ENCODE measurements at places on chromosomes 6 and 20.

- DNase-seq, result no peak
These were observed 423.3 kb downstream of the QKI start for GRCh38 chr6:163837691-163838431.

- no peak for DNase-seq
These were observed 642 bp downstream of the GZF1 start for GRCh38 chr20:23362392-23363256.

DNA sequence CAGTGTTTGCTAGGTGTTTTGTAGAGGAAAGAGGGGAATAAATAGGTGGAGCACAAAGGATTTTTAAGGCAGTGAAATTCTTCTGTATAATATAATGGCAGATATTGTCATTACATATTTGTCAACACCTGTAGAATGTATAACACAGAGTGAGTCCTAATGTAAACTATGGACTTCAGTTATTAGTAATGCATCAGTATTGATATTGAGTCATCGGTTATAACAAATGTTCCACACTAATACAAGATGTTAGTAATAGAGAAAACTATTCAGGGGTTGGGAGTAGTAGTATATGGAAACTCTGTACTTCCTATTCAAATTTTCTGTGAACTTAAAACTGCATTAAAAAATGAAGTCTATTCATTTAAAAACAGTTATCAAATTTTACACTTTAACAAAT is 299.2 kb downstream of the UBE3D start:
- no peak for DNase-seq

DNA sequence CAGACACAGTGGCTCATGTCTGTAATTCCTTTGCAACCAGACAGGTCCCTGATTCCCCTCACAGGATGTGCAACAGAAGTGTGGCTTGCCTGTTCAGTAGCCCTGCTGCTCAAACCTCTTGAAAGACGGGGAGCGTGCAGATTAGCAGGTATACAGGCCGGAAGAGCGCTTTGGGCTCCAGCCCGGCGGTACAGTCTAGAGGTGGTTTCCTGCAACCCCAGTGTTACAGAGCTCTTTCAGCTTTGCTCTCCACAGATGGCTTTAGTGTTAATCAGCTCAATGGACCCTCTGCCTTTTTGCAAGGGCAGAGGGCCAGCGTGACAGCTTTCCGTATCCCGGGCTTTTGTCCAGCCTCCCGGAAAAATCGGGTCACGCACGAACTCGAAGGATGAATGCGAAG is 67.2 kb upstream of the TNFRSF21 start:
- no peak for DNase-seq

GRCh38 chr6:50520326-50521266 is 192.7 kb upstream of the TFAP2D start:
- DNase-seq, result no peak

DNA sequence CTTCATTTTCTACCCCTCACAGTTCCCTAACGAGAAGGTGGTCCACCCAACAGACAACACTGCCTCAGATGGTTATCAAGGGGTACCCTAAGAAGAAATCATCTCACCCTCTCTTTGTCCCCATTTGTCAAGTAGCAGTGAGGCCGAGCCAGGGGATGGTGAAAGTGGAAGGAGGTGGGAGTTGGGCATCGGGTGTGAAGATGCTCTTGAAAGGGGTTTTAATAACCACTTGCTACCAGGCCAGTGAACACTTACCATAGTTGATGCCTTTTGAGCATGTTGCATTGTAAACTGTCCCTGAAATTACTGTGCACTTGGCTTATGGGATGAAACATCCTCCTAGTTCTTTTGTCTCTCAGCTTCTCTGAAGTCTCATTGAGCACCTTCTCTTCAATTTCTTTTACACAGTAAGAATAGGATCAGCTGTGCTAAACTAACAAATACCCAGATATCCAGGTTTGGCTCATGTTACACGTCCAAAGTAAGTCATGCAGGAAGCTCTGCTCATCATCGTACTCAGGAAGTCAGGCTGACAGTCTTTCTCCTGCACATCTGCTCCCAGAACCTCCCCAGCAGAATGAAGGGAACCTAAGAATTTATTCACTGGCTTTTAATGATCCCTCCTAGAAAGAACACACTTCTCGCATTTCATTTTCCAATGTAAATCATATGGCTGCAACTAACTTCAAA is 13.3 kb downstream of the HLA-DPB1 start:
- DNase-seq, result no peak

- no peak for DNase-seq
These were observed 296.9 kb downstream of the FOXC1 start for GRCh38 chr6:1906609-1907008.

DNA sequence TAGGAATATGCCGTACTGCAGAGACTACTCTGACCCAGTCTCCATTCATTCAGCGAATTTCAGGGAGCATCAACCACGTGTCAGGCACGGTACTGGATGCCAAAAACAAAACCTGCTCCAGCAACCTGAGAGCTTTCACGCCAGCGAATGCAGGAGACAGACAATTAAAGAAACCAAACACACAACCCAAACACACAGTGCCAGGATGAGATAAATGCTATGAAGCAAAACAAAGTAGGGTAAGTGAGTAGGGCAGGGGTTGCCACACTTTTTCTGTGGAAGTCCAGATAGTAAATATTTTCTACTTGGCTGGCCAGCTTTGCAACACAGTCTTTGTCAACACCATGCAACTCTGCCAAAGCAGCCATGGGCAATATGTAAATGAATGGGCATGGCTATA is 10.0 kb downstream of the MOCS1 start:
- DNase-seq, result no peak

DNA sequence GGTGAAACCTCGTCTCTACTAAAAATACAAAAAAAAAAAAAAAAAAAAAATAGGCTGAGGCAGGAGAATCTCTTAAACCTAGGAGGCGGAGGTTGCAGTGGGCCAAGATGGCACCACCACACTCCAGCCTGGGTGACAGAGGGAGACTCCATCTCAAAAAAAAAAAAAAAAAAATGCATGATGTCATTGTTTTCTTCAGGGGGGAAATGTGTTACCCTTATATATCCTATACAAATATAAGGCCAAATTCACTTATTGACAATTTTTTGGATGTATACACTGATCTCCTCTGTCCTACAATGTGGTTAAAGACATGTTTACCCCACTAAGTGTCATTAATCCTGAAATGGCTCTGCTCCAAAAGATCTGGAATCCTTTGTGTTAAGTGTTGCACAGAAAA is 73.1 kb downstream of the TPBG start:
- no peak for DNase-seq

- no peak for DNase-seq
These were observed 54.0 kb downstream of the UTRN start for GRCh38 chr6:144338951-144339700.

GRCh38 chr6:152426276-152426675 is 210.9 kb downstream of the SYNE1 start:
- DNase-seq, result no peak

- no peak for DNase-seq
These were observed 111.8 kb downstream of the QKI start for GRCh38 chr6:163526346-163526745.

DNA sequence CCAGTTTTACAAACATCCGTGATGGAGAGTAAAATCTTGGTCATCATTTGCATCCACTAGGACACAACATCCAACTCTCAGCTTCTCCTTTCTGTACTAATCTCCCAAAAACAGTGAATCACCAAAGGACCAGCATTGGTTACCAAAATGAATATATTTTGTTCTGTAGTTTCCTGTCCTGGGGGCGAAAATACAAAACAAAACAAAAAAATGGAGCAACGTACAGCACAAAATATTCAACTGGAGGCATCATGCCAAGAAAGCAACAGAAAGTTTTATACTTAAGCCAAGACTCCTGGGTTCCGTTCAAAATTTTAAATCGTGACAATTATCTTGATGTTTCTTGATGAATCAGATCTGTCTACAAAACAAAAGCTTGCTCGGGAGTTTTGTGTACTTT is 126.6 kb upstream of the CCDC28A start:
- no peak for DNase-seq

- DNase-seq, result no peak
These were observed 47.4 kb downstream of the AIG1 start for GRCh38 chr6:143107911-143108761.

- DNase-seq, result no peak
These were observed 16.3 kb downstream of the BMP2 start for GRCh38 chr20:6783752-6784151.

- DNase-seq, result no peak
These were observed 28.4 kb upstream of the SDHAF4 start for GRCh38 chr6:70538376-70538775.

DNA sequence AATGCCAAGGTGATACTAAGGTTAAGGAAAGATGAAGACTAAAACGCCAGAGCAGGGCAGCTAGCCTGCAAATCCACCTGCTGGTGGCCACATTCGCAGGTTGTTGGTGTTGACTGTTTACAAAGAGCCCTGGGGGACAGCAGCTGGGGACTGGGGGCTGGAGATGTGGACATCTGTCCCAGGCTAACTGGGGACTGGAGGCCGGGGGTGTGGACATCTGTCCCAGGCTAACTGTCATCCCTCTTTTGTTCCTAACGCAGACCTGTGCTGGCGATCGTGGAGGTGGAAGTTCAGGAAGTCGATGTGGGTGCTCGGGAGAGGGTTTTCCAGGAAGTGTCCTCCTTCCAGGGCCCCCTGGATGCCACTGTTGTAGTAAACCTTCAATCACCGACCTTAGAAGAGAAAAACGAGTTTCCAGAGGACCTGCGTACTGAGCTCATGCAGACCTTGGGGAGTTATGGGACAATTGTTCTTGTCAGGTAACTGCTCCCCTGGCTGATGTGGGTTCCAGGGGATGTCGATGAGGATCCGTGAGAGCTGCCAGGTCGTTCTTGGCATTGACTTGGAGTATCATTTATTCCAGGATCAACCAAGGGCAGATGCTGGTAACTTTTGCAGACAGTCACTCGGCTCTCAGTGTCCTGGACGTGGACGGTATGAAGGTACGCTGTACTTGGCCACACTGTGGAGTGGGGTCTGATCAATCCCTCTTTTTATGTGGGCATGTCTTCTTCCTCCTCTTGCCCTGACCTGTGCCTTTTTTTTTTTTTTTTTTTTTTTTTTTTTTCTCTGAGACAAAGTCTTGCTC is 87.0 kb downstream of the SERAC1 start:
- no peak for DNase-seq

GRCh38 chr6:91812596-91813274 is 1225.9 kb upstream of the MAP3K7 start:
- no peak for DNase-seq

DNA sequence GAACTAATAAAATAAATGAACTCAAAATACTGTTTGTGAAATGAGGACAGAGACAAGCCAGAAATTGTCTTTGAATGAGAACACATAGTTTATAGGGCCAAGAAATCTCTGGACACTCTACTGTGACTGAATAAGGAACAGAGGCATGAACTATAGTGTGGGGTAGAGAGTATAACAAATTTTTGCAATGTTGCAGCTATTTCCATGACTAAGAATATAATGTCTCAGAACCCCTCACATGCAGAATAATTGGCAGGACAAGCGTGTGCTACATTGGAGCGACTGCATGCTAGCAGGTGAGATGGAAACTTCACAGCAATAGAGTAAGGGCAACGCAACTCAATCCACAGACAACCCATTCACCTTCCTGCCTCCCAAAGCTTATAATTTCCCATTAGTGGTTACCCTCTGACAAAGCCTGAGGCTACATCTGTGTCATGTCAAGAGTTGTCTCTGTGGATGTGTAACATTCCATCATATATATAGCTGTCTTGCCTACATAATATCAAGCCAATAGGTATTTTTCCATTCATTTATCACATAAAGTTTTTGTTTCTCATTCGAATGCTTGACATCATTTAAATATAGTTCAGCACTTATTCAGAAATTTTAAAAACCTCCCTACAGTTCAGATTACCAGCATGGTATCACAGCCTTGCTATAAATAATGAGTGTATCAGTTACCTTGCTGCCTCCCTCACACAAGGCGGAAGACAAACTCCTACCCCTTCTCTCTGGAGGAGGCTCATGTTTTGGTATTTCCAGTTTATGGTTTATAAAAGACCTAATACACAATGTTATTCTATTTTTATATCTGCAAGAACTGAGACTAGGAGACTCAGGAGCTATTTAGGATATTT is 47.9 kb upstream of the ECHDC1 start:
- no peak for DNase-seq

DNA sequence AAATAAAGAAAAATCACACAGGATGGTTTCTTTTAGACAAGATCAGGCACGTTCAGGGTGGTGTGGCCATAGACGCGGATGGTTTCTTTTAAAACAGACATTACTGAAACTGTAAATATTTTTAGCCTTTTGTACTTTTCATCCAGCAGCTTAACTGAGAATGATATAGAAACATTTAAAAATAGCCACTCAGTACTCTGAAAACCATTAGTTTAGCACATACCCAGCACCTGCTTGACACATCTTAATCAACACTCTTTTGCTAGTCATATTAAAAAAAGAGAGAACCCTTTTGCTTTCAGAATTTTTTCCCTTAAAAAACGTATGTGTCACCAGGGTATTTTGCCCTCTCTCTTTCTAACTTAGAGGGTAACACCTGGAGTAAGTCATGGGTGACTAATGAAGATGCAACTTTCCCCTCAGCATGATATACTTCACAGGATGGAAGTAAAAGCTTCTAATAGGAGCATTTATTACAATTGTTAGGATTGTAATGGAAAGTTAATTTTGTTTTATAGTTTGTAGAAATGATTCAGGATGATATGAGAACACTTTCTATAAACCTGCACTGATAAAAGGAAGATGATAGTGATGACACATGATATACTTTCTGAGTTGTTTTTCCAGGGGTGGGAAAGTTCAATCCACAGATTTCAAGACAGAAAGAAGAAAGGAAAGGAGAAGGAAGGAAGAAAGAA is 45.2 kb downstream of the BACH2 start:
- DNase-seq, result no peak
